ENCODE measurements at places on chromosomes 12 and 14.

DNA sequence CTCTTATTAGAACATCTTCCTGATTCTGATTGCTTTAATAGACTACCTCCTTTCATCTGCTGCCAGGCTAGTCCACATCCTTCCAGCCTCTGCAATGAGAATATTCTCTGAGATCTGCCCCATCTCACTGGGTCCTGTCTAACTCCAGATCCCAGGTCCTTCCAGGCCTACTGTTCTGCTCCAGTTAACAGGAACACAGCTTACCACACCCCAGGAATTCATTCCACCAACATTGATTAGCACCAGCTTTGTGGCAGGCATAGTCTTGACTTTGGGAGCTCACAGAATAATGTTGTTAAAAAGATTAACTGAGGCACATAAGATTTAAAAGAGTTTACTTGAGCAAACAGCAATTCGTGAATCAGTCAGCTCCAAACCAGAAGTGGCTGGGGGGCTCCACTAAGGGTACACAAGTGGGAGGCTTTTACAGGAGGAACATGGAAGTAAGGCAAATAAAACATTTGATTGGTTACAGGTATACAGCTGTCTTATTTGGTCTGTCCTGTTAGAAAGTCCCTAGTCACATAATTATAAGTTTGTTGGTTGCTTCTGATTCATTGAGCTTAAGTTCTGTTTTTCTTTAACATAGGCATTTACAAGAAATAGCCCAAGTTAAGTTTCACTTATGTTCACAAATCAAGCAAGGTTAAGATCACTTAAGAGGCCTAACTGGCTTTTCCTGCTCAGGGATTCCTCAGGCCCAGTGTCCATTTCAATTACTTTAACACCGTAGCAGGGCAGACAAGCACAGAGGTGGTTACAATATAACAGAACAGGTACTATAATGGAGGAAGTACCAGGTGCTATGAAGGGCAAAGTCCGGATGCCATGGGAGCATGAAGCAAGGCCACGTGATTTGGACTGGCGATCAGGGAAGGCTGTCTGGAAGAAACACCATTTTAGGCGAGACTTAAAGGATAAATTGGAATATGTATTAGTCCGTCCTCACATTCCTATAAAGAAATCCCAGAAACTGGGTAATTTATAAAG lies 12.2 kb upstream of the MYH7 start:
- DNase-seq, result no peak

DNA sequence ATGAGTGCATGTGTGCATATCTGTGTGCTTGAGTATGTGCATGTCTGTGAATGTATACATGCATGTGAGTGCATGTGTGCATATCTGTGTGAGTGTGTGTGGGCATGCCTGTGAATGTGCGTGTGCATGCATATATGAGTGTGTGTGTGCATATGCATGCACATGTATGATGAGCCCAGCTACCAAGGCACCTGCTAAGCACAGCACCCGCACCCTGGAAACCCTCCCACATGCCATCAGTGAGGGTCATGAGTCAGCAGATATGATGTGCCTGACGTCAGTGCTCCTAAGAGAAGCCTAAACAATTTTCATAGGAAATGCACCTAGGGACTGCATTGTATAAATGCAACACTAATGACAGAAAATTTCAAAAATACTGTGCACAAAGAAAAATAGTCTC lies 151.1 kb downstream of the KIF26A start:
- DNase-seq, result no peak

- DNase-seq, result no peak
Measured at GRCh38 chr12:77816196-77816595, 14.5 kb upstream of the NAV3 start.

GRCh38 chr12:118274066-118274465 lies 98.6 kb downstream of the TAOK3 start:
- DNase-seq, result no peak

GRCh38 chr12:116878567-116879508 lies 2.4 kb downstream of the HRK start:
- DNase-seq, result peak; percentile 13

DNA sequence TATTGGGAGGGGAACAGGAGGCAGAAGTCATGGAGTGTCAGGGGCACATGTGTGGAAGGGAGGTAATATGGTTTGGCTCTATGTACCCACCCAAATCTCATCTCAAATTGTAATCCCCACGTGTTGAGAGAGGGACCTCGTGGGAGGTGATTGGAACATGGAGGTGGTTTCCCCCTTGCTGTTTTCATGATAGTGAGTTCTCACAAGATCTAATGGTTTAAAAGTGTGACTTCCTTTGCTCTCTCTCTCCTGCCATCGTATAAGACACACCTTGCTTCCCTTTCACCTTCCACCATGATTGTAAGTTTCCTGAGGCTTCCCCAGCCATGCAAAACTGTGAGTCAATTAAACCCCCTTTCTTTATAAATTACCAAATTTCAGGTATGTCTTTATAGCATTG lies 41.6 kb upstream of the CDK17 start:
- DNase-seq, result no peak

GRCh38 chr12:30979371-30980259 lies 53.1 kb downstream of the TSPAN11 start:
- DNase-seq, result no peak

GRCh38 chr12:59088673-59089072 lies 168.4 kb upstream of the LRIG3 start:
- DNase-seq, result peak; percentile 47

- peak; percentile 25 for DNase-seq
Measured at GRCh38 chr14:90491221-90491885, 94.5 kb downstream of the CALM1 start.

DNA sequence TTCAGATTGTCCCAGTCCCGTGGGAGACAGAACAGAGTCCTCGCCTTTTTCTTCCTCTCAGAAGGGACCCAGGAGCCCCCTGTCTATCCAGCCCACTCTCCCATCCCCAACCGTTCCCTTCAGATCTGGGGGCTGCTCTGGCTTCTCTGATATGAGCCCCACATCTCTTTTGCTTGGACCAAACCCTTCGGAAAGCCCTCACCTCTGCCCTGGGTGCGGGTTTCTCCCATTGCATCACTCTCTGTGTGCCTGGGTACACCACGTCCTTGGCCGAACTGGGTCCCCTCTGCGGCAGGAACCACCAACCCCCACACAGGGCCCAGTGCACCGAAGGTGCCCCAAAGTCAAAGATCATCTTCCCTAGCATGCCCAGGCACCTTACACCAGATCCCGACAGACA lies 87.8 kb downstream of the DICER1 start:
- no peak for DNase-seq

GRCh38 chr12:56953314-56953713 lies 4.1 kb downstream of the RDH16 start:
- no peak for DNase-seq

GRCh38 chr12:43029971-43030370 lies 440.4 kb upstream of the PRICKLE1 start:
- no peak for DNase-seq

Data from fibroblast of villous mesenchyme (primary cell).